Stimulated activated CD4-positive, alpha-beta T cell treated with anti-CD3 and anti-CD28 coated beads, Interleukin-4, amount 100 ng/mL, for 1 hour (primary cell): ENCODE measurements at places on chromosomes 4 and X.

DNA sequence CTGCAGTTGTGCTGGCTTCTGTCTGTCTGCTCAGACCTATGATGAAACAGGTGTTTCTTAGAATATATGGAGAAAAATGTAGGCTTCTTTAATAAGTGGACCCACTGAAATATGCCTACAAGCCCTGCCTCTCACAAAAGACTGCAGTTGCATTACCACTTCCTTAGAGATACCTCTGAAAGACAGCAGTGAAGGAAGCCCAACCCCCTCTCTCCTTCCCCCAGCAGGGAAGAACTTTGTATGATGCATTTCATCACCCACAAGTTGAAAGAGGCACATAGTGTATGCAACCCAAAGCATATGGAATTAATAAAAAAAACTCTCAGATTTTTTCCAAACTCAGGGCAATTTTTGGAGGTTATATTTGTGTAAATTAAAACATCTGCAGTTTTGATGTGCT is 916.7 kb downstream of the TECRL start:
- no peak for DNase-seq

- no peak for DNase-seq
Measured at GRCh38 chrX:131843987-131844386, 179.1 kb upstream of the STK26 start.

DNA sequence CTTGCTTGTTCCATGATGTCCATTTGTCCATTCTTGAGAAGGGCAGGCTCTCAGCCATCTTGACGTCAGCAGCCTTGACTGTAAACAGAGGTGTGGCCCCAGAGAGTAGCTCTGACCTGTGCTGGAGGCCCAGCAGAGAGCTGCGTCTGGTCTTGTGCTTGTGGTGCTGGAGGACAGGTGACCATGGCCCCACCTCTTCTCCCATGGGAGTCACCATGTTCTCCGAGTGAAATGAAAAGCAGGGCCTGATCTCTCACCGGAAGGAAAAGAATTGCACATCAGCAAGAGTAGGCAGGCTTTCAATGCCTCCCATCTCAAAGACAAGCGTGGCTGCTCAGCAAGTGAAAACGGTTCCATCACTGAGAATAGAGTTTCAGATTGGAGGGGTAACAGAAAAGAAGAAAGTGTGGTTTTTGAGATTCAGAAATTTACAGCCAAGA is 11.5 kb downstream of the PARM1 start:
- DNase-seq, result no peak

- no peak for DNase-seq
Measured at GRCh38 chrX:132406106-132406505, 82.7 kb downstream of the MBNL3 start.

DNA sequence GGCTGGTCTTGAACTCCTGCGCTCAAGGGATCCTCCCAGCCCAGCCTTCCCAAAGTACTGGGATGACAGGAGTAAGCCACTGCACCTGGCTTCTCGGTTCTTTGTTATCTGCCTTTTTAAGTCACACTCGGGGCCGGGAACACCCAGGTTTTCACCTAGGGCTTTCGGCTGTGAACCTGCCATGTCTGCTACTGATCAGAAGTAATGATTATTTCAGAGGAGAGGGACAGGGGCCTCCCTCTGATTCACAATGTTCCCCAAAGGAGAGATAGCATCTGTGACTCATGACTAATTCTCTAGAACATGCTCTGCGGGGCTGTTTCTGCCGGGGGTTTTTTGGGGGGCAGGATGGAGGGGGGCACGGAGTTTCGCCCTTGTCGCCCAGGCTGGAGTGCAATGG is 26.9 kb downstream of the CRLF2 start:
- no peak for DNase-seq

GRCh38 chrX:7158468-7158990 is 10.6 kb upstream of the PUDP start:
- no peak for DNase-seq

- DNase-seq, result no peak
Measured at GRCh38 chrX:928606-929005, 283.8 kb downstream of the CRLF2 start.

DNA sequence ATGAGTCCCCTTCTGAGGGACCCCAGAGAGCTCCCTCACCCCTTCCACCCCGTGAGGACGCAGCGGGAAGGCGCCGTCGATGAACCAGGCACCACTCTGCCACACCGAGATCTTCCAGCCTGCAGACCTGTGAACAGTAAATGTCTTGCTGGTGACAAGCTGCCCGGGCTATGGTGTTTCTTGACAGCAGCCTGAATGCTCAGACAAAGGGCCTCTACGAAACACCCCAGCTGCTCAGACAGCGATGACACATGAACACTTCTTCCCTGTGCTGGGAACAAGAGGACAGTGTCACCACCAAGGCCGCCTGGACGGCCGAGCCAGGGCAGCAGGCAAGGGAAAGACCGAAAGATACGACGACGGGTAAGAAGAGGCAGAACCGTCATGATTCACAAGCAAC is 30.6 kb upstream of the GTPBP6 start:
- DNase-seq, result no peak

GRCh38 chr4:183658362-183659028 is 490 bp downstream of the RWDD4 start:
- peak; percentile 25 for DNase-seq

GRCh38 chrX:37454537-37455285 is 105.5 kb downstream of the PRRG1 start:
- DNase-seq, result no peak

DNA sequence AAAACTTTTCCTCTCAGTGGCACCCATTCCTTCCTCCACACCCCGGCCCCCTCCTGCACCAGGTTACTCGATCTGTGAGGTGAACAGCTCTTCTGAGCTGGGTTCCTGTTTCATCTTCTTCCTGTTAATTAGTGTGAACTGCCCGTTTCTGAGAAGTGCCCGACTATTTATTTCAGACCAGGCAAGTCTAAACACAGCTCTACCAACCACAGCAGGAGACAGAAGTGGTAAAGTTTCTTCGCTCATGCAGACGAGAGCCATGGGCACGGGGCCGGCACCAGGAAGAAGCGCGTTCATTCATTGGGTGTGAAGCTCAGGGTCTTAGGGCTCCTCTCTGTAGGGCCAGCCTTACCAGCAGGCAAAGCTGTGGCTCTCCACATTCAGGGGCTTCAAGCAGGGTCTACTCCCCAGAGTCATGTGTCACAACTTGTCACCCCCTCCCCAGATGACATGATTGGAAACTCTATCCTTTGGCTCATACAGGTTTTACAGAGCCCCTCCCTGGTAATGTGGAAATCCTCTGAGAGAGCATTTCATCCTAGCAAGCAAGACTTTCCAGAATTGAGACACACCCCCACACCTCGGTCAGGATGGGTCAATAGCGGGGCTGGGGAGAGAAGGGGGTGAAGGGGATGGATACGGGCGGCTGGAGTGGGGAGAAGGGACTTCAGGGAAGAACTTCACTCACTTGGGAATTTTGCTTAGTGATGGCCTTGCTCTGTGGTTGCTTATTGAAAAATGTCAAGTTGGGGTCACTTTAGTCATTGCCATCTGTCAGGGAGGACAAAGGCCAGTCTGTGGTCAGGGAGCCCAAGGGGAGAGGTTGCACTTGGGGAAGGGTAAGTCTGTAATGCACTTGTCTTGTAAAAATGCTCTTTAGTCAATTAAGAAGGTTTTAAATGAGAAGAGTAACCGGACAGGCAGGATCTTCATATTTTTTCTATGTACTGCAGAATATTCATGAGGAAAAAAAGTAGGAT is 121.6 kb upstream of the TRIM2 start:
- no peak for DNase-seq

GRCh38 chr4:154126276-154126675 is 337.4 kb upstream of the SFRP2 start:
- no peak for DNase-seq

- DNase-seq, result no peak
Measured at GRCh38 chr4:173273941-173274340, 60.2 kb downstream of the HMGB2 start.

- DNase-seq, result no peak
Measured at GRCh38 chr4:150572704-150573504, 9.0 kb upstream of the MAB21L2 start.

DNA sequence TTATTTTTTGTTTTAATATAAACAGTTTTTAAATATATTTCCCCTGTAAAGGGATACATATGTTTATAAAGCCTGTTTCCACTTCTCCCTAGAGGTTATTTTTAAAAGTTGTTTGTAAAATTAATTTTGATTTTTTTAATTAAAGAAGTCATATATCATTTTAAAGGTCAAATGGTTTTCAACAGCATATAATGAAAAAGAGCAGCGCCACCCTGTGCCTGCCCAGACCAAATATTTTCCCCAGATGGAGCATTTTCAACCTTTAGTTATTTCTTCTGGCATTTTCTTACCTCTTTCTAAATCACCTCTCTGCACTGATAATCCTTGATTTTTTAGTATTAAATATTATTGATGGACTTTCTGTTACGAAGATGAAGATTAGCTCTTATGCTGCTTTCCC is 21.0 kb downstream of the MSX1 start:
- no peak for DNase-seq

DNA sequence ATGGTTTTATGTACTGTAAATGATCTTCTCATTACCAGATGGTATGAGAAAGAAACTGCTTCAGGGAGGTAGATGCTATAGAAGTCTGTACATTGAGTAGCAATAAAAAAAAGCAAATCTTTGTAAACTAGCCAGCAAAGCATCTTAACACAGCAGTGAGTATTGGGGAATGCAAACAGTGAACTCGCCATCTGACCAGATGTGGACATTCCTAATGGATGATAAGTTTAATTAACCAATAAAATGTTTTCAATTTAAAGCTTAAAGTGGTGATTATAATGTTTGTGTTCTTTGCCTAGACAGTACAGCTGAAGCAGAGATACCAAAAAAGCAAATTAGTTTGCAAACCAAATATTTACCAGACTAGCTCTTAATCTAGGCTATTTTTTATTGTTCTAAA is 1144.2 kb downstream of the FAT4 start:
- DNase-seq, result no peak

GRCh38 chrX:39859991-39860861 is 237.5 kb downstream of the BCOR start:
- peak; percentile 77 for DNase-seq

DNA sequence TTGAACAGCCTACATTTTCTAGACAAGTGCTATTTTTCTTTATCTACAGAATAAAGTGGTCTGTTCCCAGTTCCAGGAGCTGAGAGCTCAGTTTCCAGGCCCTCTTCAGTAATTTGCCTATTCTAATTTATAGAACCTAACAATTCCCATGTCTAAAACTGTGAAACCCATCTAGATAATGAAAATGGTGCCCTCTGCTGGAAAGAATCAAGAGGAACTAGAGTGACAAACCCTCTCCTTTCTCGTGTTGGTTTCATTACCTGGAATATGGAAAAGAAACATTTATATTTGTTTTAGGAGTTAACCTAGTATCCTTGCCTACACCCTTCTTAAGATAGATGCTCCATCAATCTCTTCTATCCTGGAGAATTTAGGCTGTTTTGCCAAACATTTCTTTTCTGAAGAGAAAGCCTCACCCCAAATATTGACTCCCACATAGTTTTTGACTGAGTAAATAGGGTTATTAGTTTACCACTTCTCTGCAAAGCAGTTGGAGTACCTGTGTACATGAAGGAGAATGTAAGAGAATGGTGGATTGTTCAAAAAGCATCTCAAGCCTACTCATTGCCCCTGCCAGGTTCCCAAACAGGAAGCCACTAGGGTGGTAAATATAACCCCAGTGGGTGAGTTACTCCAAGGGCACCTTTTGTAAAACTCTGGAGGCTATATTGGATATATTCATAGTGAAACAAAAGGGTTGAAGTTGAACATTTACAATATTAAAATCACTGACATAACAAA is 121.6 kb downstream of the RASL11B start:
- no peak for DNase-seq

- no peak for DNase-seq
Measured at GRCh38 chr4:17068891-17069290, 170.4 kb upstream of the LDB2 start.

DNA sequence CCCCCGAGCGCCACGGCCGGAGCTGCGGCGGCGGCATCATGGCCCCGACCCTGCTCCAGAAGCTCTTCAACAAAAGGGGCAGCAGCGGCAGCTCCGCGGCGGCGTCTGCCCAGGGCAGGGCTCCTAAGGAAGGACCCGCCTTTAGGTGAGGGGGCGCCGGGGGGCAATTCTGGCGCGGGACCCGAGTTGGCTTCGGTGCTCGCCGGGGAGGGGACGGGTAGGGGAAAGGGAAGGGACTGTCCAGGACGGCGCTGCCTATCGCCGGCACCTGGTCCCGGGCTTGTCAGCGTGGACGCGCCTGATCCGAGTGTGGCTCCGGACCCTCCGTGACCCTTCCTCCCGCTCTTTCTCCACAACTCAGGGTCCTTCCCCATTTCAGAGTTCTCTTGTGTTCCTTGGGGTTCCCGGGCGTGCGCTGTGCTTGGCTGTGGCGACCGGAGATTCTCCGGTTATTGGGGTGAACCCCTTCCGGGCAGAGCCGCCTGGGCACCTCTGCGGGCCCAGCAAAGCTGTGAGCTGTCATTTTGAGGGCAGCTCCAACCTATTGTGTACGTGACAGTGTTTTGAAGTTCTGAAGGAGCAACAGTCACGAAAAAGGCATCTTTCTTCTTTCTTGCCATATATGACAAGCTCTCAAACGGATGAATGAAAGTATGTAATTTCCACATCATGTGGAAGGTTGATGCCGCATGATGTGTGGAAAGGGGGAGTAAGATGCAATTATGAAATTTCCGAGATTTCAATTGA is 522 bp downstream of the FNIP2 start:
- peak; percentile 37 for DNase-seq

- no peak for DNase-seq
Measured at GRCh38 chrX:65757943-65758342, 90.5 kb downstream of the MSN start.

DNA sequence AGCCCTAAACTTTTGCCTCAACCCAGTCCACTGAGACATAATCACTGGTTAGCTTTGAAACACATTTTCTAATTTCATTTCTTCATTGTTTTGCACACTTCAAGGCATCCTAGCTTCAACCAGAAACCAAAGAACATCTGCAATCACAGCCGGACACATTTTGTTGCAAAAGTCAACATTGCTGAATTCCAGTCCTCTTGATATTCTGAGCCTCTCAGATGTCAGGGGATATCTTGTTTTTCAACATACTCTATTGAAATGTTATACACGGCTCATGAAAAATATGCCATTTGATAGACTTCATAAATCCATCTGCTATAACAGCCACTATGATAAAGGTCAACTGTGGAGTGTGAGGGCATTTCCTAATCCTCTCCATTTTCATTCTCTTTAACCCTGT is 241.6 kb upstream of the PUDP start:
- no peak for DNase-seq

- DNase-seq, result no peak
Measured at GRCh38 chr4:104826171-104826570, 320.5 kb upstream of the TET2 start.

DNA sequence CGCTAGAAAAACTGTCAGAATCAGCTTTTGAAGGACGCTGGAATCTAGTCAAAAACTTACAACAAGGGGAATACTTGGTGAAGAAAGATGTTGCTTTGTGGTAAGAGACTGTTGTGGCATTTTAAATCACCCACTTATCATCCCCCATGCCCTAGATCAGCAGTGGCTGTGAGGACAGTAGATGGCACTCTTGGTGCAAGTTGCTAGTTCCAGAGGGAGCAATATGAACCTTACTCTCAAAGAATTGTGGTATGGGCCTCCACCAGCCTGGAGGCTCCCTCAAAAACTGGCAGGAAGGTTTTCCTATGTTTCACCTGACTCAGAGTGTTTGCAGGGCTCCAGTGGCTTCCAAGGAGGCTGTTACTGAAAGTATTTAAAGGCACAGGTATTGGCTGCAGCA is 37.7 kb upstream of the SLC16A2 start:
- no peak for DNase-seq

GRCh38 chr4:89837385-89837992 is 528 bp upstream of the SNCA start:
- DNase-seq, result peak; percentile 19

- DNase-seq, result no peak
Measured at GRCh38 chrX:150856101-150856500, 42.4 kb downstream of the CD99L2 start.

- DNase-seq, result no peak
Measured at GRCh38 chrX:75181721-75182120, 25.6 kb upstream of the ABCB7 start.
